Kidney capillary endothelial cell (primary cell): ENCODE measurements at places on chromosomes 13 and 19.
A peak's percentile ranks its signal among the peaks of the same experiment; 100 is the strongest.

DNA sequence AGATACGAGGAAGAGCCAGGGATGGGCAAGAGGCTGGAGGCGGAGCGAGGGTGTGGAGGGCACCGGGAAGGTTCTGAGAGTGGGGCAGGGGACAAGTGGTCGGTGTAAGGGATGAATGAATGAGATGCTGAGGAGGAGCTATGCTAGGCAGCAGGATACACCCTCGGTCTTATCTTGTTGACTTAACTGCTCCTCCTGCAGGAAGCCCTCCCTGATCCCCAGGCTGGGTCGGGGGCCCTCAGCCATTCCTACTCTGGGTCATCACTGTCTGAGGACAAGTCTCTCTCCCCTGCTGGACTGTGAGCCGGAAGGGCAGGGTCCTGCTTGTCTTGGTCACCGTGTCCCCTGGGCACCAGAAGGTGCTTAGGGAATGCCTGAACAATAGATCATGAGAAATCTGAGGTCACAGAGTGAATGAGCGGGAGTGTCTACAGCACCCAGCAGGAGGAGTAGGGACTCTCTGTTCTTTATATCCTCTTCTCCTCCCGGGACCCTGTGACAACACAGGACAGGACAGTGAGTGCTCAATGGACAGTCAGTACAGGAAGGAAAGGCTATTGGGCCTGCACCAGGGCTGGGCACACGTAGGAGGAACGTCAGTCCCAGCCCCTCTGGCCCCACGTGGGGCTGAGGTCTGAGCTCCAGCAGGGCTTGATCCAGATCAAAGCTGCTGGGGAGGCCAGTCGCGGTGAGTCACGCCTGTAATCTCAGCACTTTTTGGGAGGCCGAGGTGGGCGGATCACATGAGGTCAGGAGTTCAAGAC lies 6.5 kb downstream of the NKPD1 start:
- peak; percentile 53 for DNase-seq

DNA sequence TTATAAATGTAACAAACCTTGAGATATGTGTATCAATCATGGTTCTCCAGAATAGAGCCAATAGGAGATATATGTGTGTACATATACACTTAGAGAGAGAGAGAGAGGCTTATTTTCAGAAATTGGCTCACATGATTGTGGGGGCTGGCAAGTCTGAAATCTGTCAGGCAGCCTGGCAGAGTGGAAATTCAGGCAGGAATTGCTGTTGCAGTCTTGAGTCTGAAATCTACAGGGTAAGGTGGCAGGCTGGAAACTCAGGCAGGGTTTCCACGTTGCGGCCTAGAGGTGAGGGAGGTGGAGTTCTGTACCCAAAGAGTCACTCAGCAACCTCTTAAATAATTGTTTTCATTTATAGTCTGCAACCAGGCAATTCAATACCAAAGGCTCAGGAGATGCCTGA lies 218.4 kb downstream of the B3GLCT start:
- no peak for DNase-seq

DNA sequence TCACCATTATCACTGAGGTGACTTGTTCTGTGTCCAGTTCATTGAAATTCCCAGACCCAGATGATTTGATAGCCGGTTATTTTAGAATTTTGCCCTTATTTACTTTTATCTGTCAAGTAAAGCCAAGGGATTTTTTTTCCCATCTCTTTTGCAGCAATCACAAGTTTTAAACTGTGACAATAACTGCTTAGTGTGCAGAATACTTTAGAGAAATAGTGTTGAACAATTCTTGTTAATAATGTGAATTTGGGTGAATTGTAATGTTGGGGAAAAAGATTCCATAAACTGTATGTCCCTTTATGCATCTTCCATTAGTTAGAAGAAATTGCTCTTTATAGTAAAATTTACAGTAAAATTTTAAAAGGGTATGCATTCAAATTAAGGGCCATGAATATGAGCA lies 79.5 kb downstream of the SLITRK6 start:
- DNase-seq: no peak

DNA sequence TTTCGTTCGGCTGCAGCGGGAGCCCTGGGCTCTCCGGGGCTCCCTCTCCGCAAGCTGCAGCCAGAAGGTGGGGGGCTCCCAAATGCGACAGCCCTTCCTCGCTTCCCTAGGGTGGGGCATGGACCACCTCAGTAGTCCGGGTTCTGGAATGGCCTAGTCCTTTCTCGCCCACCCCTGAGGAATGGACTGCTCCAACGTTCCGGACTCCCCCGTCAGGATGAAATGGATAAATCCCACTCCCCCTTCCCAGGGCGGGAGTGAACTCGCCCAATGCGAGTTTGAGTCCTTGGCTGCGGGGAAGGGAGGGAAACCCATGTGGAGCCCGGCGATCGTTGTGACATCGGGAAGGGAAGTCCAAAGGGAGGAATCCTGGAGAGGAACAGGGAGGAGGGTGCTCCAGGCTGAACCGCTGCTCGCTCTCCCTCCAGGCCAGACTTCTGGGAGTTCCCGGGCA lies 5.5 kb downstream of the HRC start:
- DNase-seq: peak; percentile 77

GRCh38 chr19:3039641-3040077 lies 10.6 kb upstream of the TLE2 start:
- DNase-seq: no peak

- DNase-seq: no peak
These were observed 263.7 kb upstream of the PCDH9 start for GRCh38 chr13:67493835-67494234.

DNA sequence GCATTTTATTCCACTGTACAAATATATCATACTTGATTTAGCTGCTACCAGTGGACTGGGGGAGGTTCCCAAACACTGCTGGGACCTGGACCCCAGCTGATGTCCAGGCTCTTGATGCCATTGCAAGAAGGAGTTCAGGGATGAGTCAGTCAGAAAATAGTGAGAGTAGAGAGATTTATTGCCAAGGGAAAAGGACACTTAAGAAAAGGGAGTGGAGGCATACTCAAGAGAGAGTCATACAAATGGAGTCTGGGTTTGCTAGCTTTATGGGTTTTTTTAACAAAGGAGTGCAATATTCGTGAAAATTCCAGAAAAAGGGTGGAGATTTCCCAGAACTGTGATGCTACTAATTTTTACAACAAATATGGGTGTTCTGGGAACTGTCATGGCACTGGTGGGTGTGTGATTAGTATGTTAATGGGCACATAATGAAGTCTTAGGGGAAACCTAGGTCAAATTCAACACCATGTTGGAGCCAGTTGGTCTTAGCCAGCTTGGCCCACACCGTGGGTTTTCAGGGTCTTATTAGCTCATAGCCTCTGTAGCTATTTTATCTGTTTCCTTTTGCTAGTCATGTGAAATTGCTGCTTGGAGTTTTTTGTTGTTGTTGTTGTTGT lies 36.2 kb downstream of the GPC6 start:
- DNase-seq: no peak

DNA sequence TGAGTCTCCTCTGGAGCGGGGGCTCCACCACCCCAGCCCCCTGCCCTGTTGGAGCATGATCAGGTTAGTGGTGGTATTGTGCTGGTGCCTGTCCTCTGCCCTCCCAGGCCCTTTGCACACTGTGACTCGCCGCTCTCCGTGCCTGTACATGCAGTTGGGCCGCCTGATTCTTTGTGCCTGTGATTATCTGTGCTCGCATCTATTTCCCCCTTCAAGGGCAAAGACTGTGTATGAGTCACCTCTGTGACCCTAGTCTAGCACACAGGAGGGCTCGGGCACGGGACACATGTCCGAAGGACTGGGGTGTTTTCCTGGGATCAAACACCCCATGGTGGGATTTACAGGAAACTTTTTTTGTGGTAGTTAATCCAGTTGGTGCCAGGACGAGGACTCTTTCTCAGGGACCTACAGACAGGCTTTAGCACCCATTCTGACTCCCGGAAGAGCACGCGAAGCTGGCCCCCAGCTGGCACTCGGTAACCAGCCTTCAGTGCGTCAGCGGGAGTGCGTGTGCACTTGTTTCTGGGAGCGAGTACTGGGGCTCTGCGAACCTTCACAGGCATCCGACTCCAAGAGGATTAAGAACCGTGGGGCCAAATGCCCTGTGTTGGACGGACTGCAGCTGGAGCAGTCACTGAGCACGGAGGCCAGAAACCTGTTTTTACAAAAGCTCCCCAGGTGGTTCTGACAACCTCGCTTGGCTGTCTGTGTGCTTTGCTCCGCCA lies 6.7 kb downstream of the PPP1R37 start:
- no peak for DNase-seq

DNA sequence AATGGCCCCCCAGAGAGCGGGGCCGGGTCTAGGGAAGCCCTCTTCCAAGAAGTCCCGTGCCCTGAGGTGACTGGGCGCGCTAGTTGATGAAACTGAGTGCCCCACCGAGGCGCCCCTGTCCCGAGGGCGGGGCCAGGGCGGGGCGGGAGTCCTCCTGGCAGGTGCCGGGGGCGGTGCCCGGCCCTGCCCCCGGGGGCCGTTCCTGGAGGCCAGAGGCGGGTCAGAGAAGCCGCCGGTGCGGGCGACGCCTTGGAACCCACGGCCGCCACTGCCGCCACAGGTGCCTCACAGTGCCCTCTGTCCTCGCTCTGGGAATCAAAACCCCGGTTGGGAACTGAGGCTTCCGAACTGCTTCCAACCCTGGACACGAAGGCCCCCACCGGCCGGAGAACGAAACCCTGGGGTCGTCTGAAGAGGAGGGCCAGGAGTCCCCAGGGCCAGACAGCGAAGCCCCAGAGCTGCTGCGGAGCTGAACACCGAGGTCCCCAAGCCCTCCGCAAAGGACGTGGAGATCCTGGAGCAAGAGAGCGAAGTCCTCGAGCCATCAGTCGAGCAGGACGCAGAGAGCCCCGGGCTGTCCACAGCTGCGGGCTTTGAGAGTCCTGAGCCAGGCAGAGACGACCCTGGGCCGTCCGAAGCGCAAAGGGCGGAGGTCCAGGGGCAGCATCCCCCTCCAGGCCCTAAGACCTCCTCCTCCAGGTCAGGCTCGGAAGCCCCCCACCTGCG lies at the start of gene MISP3:
TSS of gene MISP3 (plus strand) at position 252 of the 726 bp plus-strand sequence. CDS start 524 bp downstream, outside the sequence.
- DNase-seq: no peak

- DNase-seq: no peak
These were observed 1.2 kb downstream of the ITPKC start for GRCh38 chr19:40717880-40718773.

- DNase-seq: no peak
These were observed 205.1 kb downstream of the DACH1 start for GRCh38 chr13:71661921-71662320.

DNA sequence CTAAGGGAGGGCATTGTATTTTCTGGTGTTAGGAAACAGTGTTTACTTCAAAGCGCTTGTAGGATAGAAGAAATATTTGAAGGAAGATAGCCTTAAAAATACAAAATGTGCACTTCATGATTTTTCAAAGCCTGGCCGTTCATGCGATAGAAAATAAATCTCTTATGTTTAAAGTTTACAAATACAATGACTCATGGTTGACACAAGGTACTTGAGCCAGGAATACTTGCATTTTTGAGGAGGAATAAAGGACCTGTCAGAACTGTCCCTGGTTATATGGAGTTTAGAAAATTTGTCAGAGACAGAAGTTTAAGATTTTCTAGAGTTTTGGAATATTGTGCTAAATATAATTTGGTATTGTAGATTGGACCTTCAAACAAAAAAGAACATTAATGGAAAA lies 1223.2 kb upstream of the SLC10A2 start:
- no peak for DNase-seq

- DNase-seq: no peak
These were observed 104.4 kb downstream of the SIPA1L3 start for GRCh38 chr19:38011426-38011825.

DNA sequence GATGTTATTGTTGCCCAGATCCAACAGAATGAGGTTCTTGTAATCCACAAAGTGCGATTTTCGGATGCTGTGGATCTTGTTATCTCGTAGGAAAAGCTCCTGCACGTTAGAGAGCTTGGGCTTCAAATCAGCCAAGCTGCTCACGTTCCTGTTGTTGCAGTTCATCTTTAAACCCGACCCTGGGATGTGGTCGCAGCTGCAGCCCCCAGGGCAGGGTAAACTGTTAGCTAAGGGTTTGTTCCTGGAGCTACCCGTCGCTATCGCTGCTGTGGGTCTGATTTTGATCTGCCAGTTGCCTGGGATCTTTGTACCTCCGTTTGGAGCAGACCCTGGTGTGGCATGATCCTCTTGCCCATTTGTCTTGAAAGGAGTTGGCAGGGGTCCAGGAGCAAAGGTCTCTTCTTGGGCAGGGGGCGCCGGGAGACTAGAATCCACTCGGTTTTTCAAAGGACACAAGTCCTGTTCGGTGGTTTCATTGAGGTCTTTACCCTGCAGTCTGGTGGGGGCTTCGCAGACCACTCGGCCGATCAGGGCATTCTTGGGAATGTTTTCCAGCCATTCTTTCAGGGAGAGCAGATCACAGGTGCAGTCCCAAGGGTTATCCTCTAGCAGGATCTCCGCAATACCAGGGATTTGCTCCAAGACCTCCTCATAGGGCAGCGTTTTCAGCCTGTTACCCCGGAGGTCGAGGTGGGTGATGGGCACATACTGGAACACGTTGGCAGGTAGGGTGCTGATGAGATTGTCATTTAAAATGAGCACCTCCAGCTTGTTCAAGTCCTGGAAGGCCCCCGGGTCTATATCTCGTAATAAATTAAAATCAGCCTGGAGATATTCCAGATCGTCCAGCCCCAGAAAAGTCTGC lies 1.8 kb downstream of the SLITRK1 start:
- no peak for DNase-seq
